Upper lobe of left lung (tissue), 6 donors: ENCODE measurements at places on chromosomes 1 and 21.
A peak's percentile ranks its signal among the peaks of the same experiment; 100 is the strongest.

- DNase-seq = no peak
Measured at GRCh38 chr1:208637181-208637580, 393.0 kb upstream of the PLXNA2 start.

- no peak for DNase-seq
Measured at GRCh38 chr1:94622757-94623156, 81.2 kb upstream of the F3 start.

DNA sequence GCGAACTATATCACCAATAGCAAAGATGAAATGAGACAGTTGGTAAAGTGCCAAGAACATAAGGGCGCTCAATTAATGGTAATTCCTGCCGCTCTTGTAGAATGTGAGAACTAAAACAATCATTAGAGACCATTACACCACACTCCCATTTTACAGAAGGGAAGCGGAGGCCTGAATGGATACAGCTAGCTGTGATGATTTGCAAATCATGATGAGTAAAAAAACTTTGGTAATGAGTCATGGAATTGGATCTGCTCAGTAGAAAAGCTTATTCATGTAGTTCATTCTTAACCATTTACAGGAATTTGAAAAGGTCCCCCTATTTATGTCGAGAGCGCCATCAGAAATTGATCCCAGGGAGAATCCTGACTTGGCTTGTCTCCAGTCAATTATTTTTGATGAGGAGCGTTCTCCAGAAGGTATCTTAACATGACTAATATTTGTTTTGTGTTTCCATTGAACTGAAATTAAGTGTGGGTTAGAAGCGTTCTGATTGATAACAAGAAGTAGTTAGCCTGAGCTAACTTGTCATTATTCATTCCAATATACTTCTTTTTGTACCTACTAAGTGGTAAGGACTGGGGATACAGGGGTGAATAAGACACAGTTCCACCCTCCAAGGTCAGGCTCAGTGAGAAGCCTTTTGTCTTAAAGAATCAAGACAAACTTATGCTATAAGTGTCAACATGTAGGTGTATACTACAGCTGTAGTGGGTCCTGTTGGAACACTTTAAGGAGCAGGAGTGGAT is 812 bp downstream of the TTC4 start:
- DNase-seq = no peak

DNA sequence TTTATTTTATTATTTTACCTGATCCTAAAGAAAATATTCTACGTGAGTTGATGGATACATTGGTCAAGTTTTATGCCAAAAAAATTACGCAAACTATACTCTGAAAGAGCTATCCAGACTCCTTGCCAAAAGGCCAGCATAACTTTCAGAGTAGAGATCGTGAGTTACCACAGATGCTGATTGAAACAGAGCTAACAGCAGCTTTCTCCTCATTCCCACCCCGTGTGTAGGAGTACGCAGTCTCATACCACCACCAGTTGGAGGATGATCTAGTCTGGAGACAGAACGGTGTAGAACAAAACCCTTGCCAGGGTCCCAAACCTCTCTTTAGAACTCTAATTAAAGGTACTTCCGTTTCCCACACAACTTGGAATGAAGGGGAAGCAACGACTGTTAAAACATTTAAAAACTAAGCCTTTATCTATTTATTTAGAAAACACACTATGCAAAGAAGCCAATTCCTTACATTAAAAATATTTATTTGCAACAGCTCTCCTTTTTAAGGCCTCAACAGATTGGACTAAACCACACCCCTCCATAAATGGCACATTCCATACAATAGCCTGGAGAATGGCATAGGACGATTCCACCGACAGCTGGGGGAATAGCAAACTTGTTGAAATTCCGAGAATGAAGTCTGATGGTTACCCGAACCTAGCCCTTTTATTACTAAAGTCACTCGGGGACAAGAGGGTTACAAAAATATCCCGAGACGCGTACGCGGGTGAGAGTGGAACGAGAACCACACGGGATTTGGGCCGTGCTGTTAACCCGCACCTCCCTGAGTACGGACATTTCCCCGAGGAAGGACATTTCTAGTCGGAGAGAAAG is 1.4 kb downstream of the NUCKS1 start:
- DNase-seq = no peak

DNA sequence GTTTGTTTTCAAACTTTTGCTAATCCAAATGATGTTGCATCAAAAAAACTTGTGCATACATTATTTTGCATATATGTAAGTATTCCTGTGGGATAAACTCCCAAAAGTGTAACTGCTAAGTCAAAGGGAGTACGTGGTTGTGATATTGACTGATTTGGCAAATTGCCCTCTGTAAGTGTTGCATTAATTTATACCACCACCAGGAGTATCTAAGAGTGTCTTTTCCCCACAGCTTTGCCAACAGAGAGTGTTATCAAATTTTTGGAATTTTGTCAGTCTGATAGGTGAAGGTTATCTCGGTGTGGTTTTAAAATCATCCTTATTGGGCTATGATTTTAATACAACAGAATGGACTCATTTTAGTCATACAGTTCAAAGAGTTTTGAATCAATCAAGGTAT is 30.1 kb upstream of the PARP1 start:
- no peak for DNase-seq

DNA sequence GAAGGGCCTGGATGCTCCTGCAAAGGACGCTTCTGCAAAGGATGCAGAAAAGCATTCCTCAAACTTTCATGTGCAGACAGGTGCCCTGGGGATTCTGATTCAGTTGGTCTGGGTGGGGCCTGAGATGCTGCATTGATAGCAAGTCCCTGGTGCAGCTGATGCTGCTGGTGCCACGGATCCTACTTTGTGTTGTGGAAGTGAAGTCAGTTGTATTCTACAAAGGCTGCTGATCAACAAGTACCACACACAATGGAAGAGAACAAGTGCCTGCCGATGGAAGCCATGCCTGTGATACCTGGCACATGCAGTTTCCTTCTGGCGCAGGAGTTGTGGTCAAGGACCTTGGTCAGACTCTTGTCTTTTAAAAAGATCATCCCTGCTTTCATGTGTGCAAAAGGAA is 478.8 kb downstream of the CAMTA1 start:
- no peak for DNase-seq

DNA sequence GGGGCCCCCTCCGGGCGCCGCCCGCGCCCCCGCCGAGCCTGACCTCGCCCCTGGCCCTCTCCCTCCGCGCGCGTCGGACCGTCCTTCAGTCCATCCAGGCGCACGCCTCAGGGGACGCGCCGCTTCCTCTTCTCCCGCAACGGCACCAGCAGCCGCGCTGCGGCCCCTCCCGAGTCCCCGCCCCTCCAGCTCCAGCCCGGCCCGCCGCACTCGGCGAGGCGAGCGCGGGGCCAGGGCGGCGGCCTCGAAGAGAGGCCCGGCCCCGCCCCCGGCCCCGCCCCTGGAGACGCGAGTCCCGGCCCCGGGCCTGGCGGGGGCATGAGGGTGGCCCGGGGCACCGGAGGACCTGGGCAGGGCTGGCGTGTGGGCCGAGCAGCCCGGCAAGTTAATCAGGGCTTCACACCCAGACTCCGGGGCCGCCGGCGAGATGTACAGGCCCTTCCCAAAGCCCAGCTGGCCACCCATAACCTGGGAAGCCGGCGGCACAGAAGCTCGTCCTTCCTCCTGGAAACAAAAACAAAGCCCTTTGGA is at the start of gene IGSF3:
IGSF3 (minus strand) TSS at position 159 of the 531 bp plus-strand sequence. CDS start 1,407 bp downstream, outside the sequence.
- DNase-seq = peak; percentile 83

DNA sequence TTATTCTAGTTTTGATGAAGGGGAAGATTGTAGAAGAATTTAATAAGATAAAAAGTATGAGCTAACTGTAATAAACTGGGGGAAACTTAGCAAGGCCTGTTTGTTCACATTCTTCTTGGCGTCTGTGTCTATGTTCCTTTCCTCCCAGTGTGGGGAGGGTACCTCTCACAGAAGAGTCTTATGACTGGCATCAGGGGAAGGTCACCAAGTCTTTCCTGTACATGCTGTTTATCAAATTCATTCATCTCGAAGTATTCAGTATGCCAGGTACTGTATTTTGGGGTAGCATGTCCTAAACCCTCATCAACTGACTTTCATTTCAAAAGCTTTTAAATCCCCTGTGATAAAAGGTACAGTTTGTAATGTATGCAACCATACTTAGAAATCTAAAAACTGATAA is 78.4 kb downstream of the HS2ST1 start:
- DNase-seq = no peak

DNA sequence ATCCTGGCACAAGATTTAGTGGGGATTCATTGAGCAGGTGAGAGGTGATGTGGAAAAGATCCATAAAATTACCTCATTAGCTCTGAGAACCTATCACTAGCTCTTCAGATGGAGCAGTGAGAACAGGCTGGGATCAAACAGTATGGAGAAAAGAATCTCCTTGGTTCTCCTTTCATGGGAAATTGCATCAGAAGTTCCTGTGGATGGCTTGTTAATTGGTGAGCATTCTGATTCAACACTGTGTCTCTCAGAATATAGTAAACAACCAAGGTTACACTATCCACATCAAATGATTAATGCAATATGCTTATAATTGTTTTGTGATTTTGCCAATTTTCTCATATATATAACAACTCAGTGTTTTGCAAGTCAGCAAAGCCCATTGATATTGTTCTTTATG is 8.3 kb upstream of the CD55 start:
- DNase-seq = no peak

DNA sequence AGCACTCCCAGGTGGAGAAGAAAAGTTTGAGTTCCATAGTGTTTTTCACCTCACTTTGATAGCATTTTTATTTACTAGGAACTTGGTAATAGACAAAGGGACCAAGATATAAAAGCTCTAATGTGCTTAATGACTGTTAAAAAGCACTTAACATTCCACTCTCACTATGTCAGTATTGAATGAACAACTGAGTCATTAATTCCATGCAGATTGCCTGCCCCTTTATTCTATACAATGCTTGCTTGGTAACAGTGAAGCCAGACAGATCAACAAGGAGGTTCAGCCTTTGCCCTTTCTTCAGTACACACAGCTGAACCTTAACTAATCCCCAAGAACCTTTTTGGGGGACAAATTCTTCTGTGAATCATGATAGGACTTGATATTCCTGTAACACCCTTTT is 425.5 kb downstream of the NUF2 start:
- no peak for DNase-seq
